ENCODE measurements at places on chromosomes 7 and 10.

GRCh38 chr10:108812296-108812695 lies 1111.0 kb downstream of the XPNPEP1 start:
- DNase-seq: no peak

GRCh38 chr7:46207931-46208634 lies 287.0 kb upstream of the IGFBP3 start:
- DNase-seq: no peak

- DNase-seq: no peak
Observed at GRCh38 chr7:158911145-158911544, 54.8 kb downstream of the DYNC2I1 start.

DNA sequence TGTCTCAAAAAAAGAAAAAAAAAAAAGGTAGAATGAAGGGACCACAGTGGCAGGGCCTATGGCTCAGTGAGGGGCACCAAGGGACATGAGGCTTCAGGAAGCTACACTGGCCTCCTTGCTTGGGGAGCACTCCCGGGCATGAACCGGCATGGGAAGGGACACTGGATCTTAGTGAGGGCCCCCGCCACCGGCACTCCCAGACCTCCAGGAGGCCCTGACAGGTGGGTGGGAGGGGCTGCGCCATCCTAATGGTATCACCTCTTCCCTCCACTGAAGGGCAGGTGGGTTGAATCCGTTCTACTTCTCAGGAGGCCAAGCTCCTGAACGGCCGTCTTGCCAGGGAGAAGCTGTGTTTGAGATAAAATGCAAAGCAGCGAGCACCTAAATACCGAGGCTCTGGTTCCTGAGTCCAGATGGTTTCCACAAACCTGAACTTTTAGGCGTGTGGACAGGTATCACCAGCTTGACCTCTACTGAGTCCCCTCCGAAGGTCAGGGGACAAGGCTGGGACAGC lies 69.8 kb downstream of the C10orf143 start:
- no peak for DNase-seq

DNA sequence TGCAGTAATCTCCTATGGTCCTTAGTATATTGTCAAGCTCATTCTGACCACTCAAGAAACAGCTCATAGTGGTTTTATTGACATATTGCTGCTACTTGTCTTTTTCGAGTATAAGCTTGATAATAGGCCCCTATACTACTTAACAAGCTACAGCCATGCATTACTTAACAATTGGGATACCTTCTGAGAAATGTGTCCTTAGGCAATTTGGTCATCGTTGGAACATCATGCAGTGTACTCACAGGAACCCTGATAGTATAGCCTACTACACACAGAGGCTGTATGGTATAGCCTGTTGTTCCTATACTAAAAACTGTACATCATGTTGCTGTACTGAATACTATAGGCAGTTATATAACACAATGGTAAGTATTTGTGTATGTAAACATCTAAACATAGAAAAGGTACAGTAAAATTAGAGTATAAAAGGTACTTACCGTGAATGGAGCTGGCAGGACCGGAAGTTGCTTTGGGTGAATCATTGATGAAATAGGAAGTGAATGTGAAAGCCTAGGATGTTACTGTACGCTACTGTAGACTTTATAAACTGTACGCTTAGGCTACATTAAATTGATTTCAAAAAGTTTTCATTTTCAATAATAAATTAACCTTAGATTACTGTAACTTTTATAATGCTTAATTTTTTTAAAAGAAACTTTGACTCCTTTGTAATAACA lies 160.9 kb downstream of the LRRC4 start:
- DNase-seq: no peak

DNA sequence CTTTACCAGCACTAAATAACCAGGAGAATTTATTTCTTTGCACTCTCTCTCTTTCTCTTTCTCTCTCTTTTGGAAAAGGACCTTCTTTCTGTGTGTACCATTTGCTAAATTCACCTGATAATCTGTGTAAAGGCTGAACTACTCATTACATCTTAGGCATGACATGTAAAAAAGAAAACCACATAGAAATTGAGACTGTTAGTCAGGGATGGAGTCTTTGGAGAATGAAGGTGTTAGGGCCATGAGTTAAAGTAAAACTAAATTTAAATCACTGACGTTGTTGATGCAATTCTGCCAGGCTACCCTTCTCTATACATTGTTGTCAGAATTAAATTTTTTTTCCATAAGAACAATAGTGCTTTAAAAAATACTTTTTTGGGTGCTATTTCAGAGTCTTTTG lies 263.3 kb downstream of the PTEN start:
- DNase-seq: no peak

Data from CD4-positive, alpha-beta T cell treated with Interleukin-10 for 1 hour (primary cell).